Left forelimb (tissue), 1 donor: ENCODE measurements at places on chromosomes 3 and 15.

DNA sequence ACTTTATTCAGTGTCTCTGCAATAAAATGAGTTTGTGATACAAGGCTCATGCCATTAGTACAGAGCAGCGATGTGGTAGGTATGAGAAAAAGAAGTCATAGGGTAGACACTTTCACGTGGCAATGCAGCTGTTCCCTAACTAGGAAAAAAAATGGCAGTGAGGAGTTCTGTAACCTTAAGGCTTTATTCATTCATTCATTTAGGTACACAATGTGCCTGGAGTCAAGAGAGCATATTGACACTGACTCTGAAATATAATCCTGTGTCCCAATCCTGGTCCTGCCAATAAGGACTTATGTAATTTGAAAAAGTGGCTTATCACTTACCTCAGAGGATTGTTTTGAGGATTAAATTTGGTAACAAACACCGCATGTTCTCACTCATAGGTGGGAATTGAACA, 173.0 kb upstream of the AZI2 start:
- no peak for DNase-seq

DNA sequence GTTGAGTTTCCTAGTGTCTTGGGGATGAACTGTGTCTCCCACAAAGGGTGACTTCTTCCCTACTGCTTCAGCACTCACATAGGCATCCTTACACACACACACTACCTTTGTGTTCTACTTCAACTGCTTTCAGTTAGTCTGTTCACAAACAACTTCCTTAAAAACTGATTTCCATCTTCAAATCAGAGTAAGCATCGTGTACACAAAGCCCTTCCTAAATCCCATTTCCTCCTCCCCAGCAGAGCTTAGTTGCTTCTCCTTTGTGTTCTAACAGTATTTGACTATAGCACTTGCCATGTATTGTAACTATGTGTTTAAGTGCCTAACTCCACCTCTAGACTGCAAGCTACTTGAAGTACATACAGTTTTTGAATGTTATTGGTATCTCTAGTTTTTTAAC, 71.7 kb downstream of the TNIK start:
- no peak for DNase-seq

DNA sequence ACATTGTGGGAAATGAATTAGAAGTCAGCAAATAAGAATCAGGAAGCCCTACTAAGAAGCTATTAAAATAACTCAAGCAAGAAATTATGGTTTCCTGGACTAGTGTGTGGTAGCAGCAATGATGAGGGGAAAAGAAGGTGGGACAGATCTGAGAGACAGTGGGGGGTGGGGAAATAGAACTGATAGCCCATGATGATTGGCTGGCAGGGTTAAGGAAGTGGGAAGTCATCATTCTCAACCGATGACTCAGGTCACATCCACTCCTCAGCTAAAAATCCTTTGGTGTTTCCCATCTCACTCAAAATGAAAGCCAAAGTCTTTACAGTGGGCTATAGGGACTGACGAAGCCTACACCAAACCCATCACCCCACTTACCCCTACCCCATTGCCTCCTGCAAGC, 153.9 kb upstream of the ARHGEF26 start:
- no peak for DNase-seq

- DNase-seq = peak; percentile 72
Observed at GRCh38 chr15:68658151-68658550, 79.4 kb downstream of the CORO2B start.

GRCh38 chr3:45890405-45890804, 4.1 kb downstream of the CCR9 start:
- no peak for DNase-seq

DNA sequence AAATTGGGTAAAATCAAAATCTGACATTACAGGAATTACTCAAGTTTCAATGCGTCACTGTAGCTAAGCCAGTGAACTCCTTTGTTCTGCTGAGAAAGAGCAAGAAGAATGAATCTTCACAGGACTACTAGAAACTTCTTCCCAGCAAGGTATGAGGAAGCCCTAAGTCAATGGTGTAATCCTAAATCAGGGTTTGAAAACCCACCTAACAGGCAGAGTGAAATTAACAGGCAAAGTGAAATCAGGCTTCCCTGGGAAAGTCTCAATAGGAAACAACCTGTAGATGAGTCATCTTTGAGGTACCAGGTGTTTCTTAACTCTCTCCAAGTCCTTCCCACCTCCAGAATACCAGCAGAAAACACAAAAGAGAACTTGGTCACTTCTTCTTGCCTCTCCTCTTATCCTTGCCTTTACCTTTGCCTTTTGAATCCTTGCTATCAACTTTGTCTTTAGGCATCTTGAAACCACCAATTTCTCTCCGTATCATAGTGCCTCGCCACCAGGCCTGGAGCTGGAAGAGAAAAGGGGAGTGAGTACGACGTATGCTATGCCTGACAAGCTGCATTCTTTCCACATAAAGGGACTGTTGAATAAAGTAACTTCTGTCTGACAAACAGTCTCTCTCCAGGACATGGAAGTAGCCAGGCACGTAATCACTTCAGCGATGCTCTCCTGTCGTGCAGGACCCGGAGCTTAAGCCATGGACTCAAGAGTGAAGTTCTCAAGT, 60.6 kb upstream of the RPL35A start:
- DNase-seq = no peak

GRCh38 chr3:33041909-33042308, 55.0 kb downstream of the GLB1 start:
- DNase-seq = no peak

- DNase-seq = no peak
Observed at GRCh38 chr3:36060950-36061349, 319.4 kb upstream of the STAC start.

DNA sequence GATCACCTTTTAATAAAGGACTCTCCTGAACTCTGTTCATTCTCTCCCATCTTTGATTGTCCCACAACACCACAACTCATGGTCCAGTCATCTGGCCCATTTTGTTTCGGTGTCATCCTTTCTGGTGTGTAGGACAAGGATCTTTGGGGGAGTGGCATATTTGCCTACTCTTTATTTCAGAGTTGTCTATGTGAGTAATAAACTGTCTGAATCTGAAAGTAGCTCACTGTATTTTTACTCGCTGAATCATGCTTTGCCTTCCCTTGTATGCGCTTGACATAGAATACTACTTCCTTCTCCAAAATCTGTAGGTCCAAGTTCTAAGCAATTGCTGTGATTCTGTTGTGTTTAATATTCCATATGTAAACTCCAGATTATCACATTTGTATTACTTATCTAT, 29.9 kb upstream of the NOX5 start:
- no peak for DNase-seq

DNA sequence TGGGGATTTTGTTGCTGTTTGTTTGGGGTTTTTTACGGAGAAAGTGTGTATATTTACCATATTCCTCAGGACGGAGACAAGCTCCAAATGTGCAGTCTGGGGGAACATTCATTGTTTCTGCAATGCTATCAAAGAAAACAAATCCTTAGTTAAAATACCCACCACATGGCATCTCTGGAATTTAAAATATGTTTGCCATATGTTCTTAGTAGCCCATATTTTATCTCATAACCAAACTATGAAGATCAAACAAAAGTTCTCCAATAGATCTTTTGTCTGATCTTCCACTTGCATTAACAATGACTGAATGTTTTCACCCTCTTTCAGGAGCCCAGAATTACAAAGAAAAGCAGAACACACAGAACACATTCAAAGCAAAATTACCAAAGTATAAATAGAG, 35.3 kb downstream of the EFHB start:
- no peak for DNase-seq

DNA sequence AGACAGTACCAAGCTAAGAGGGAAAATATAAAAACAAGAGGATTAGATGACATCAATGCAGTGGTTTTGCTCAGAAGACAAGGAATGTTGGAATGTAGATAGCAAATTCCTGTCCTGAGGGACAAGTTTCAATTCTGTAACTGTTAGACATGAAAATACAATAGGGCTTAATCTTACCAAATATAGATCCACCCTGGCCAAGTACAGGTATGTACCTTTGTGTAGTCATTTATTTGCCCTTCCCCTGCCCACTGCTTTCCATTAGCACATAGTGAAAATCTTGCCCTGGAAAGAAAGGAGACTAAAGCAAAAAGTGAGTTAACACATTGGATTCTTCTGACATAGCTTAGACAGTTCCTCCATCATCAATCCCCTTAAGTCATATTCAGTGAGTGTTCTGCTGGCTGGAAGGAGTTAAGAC, 389.0 kb upstream of the THBS1 start:
- DNase-seq = no peak

DNA sequence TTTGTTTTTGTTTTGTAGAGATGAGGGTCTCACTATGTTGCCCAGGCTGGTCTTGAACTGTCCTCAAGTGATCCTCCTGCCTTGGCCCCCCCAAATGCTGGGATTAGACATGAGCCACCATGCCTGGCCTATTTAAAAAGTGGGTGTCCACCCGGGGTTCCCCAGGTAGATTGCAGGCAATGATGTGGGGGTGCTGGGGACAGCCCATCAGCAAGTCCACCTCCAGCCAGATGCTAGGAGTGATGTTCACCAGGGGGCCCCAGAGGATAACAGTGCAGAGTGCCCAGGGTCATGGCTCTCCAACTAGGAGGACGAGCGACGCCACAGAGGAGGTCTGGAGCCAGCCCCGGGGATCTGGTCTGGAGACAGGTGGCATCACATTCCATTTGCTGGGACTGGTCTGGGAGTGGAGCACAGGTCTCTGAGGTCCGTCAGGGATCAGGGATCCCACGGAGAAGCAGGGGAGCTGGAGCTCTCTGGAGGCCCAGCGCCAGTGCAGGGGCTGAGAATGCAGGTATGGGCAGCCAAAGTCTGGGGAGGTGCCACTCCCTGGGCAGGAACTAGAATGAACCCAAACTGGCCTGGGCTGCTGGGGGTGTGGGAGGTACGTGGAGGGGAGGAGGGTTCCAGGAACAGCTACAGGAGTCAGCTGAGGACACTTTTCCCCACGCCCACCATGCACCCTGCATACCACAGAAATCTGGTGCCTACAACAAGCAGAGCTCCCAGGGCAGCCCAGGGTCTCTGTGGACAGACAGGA, 51.2 kb upstream of the PCSK6 start:
- peak; percentile 53 for DNase-seq

GRCh38 chr3:196927571-196928453, 14.5 kb downstream of the NCBP2 start:
- DNase-seq = no peak

DNA sequence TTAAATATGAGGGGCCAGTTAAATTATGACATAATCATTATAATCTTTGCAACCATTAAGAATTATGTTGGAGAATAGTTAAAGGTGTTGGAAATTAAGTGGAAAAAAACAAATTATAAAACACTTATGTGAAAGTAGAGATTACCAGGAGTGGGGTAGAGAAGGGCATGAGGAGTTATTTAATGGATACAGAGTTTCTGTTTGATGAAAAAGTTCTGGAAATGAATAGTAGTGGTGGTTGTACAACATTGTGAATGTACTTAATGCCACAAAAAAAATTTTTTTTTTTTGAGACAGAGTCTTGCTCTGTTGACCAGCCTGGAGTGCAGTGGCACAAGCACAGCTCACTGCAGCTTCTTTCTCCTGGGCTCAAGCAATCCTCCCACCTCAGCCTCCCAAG, 25.1 kb upstream of the TNIK start:
- no peak for DNase-seq

DNA sequence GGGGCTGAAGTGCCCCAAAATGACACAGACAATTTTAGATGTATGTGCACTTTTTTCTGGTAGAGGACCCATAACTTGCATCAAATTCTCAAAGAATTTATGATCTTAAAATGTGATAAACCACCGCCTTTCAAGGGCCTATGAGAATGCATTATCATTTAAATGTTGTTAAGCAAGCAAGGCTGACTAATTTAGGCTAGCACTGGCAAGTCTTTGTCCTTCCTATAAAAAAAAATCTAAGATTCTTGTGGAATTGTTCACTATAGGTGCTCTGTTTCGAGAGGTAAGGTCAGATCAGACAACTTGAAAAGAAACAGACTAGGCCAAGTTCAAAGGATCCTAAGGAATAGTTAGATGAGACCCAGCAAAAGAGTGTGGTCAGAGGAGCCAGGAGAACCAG, 128.9 kb upstream of the PHLDB2 start:
- DNase-seq = no peak

DNA sequence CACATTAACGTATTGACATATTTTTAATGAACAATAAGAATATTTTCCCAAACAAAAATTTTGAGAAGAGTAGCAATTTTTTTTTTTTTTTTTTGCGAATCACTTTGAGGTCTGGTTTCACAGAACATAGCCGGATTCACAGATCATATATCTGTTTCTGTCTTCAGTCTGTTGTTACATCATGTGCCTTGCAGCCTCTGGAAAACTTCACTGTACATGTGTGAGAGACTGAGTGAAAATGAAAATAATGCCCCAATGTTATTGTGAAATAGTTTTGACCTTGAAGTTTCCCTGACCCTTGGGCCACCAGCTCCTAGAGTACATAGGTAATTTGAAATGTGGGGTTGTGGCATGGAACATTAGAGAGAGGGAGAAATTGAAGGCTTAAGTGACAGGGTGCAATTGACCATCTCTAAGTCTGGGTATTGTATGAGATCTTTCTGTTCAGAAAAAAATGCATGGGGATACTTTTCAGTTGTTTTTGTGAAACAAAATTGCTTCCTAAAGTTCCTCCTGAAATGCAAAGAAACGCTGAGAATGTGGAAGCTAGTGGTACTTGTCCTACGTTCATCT, 14.0 kb downstream of the ITPR1 start:
- no peak for DNase-seq

DNA sequence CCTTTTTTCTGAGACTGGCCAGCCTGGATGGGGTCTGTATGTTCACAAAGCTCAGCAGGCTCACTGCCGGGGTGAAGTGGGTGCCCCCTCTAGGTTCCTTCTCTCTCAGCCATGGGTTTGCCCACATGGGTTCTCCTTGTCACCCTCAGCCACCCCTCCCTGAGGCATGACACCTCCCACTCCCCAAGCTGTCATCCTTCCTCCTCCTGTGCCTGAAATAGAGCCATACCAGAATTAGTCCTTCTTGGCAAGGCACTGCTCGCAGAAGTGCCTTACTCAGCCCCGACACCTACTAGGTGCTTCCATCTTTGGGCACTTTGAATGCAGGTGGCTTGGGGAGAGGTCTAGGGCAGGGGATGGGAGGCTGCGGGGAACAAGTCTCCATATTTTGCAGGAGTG, 62.9 kb upstream of the SEC13 start:
- DNase-seq = no peak

GRCh38 chr3:143122089-143122430, 2.5 kb downstream of the CHST2 start:
- no peak for DNase-seq
